ENCODE measurements at places on chromosomes 4 and X.

GRCh38 chrX:115350711-115351381 lies 61.3 kb downstream of the LUZP4 start:
- H3K36me3 ChIP-seq: no peaks in the 10 kb centered on the region
- H3K27me3 ChIP-seq: no peaks in the 10 kb centered on the region
- H3K4me3 ChIP-seq: no peak overlapping the region
- no peaks in the 10 kb centered on the region for H3K4me1 ChIP-seq
- H3K27ac ChIP-seq: no peak overlapping the region

DNA sequence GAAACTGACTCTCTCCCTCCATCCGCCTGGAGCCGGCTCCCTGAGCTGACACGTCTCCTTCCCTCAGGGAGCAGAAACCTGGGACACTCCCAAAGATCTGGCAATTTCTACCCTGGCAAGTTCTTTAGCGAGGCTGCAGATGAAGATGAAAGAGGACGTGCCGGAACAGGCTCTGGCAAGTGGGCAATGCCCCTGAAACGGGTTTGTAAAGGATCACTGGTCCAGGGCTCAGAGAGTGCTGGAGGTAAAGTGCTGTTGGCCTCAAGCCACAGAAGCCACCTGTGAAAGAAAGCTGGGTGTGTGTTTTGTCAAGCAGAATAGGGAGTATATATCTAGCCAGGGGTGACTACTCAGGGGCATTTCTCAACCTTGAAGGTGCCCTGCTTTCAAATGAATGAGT lies 131.4 kb upstream of the ATP6AP2 start:
- H3K4me1 ChIP-seq: no peaks in the 10 kb centered on the region
- H3K27me3 ChIP-seq: no peaks in the 10 kb centered on the region
- no peaks in the 10 kb centered on the region for H3K36me3 ChIP-seq
- DNase-seq: no peak
- no peak overlapping the region for H3K27ac ChIP-seq

GRCh38 chr4:122963216-122963615 lies 40.8 kb upstream of the NUDT6 start:
- H3K27me3 ChIP-seq: no peaks in the 10 kb centered on the region
- no peak overlapping the region for H3K27ac ChIP-seq
- no peak for DNase-seq
- no peaks in the 10 kb centered on the region for H3K36me3 ChIP-seq
- no peak overlapping the region for H3K4me3 ChIP-seq

DNA sequence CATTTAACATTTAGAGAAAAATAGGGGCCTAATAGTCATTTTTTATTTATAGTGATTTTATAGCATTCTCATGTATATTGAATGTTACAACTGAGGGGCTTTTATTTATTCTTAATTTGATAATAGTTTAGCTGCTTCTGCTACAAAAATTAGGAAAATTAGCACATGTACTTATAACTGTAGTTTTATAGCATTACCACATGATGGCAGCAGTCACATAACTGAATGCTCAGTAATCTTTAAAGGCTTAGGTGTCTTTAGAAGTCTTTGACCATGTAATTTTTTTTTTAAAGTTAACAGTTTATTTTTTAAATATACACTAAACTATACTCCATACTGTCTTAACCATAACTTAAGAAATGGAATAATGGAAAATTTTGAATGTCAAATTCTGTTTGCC lies 136.6 kb downstream of the STAG2 start:
- no peaks in the 10 kb centered on the region for H3K27me3 ChIP-seq
- H3K4me3 ChIP-seq: no peak overlapping the region
- DNase-seq: peak; percentile 13
- no peaks in the 10 kb centered on the region for H3K4me1 ChIP-seq
- no peaks in the 10 kb centered on the region for H3K36me3 ChIP-seq
- H3K27ac ChIP-seq: no peak overlapping the region

GRCh38 chr4:45539142-45539814 lies 584.6 kb downstream of the GABRG1 start:
- H3K36me3 ChIP-seq: no peaks in the 10 kb centered on the region
- H3K4me1 ChIP-seq: no peaks in the 10 kb centered on the region
- DNase-seq: no peak
- H3K4me3 ChIP-seq: no peak overlapping the region
- H3K27ac ChIP-seq: no peak overlapping the region

- H3K4me3 ChIP-seq: no peak overlapping the region
- H3K36me3 ChIP-seq: no peaks in the 10 kb centered on the region
- no peak for DNase-seq
- H3K27ac ChIP-seq: no peak overlapping the region
- no peaks in the 10 kb centered on the region for H3K27me3 ChIP-seq
- peaks cover 9% of the 10 kb centered on the region for H3K4me1 ChIP-seq
Observed at GRCh38 chr4:153160821-153161220, 43.4 kb upstream of the TRIM2 start.

- no peaks in the 10 kb centered on the region for H3K36me3 ChIP-seq
- no peak for DNase-seq
Observed at GRCh38 chr4:98539299-98539698, 119.1 kb downstream of the TSPAN5 start.

DNA sequence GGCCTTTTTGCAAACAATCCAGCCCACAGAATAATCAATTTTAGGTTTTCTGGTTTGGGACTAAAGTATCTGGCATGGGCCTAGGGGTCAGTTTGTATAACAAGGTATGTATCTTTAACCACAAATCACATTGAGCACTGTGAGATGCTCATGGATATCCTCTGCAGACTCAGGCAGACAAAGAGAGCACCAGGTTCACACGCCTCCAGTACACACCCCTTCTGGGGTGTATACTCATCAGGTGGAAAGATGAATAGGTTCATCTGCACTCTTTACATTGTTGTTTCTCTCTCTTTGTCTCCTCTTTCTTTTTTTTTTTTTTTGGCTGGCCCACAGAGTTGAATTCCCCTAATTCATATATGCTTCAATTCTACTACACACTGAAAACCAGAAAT lies 21.1 kb downstream of the TEC start:
- DNase-seq: no peak
- H3K27me3 ChIP-seq: no peaks in the 10 kb centered on the region
- no peaks in the 10 kb centered on the region for H3K36me3 ChIP-seq
- no peak overlapping the region for H3K4me3 ChIP-seq
- no peaks in the 10 kb centered on the region for H3K4me1 ChIP-seq
- no peak overlapping the region for H3K27ac ChIP-seq

GRCh38 chr4:101348367-101348827 lies 1.1 kb upstream of the PPP3CA start:
- peak overlapping the region; percentile 74 for H3K27ac ChIP-seq
- H3K4me1 ChIP-seq: no peaks in the 10 kb centered on the region
- H3K27me3 ChIP-seq: no peaks in the 10 kb centered on the region
- H3K4me3 ChIP-seq: peak overlapping the region; percentile 43
- DNase-seq: no peak
- H3K36me3 ChIP-seq: no peaks in the 10 kb centered on the region

GRCh38 chr4:158821228-158821971 lies 52.6 kb downstream of the FNIP2 start:
- H3K4me3 ChIP-seq: no peak overlapping the region
- no peaks in the 10 kb centered on the region for H3K36me3 ChIP-seq
- no peak for DNase-seq
- peaks cover 15% of the 10 kb centered on the region for H3K4me1 ChIP-seq

- no peaks in the 10 kb centered on the region for H3K27me3 ChIP-seq
- no peaks in the 10 kb centered on the region for H3K36me3 ChIP-seq
- H3K4me3 ChIP-seq: no peak overlapping the region
- H3K4me1 ChIP-seq: no peaks in the 10 kb centered on the region
Observed at GRCh38 chrX:135438734-135439043, 16.9 kb downstream of the SMIM10L2A start.

GRCh38 chrX:72029483-72030411 lies 102.0 kb downstream of the RTL5 start:
- DNase-seq: no peak
- H3K4me1 ChIP-seq: no peaks in the 10 kb centered on the region
- no peak overlapping the region for H3K27ac ChIP-seq

- H3K27ac ChIP-seq: no peak overlapping the region
- no peak overlapping the region for H3K4me3 ChIP-seq
- H3K4me1 ChIP-seq: no peaks in the 10 kb centered on the region
- DNase-seq: no peak
- no peaks in the 10 kb centered on the region for H3K27me3 ChIP-seq
Observed at GRCh38 chr4:3221996-3222395, 27.0 kb upstream of the MSANTD1 start.

GRCh38 chr4:53905941-53906377 lies 158.4 kb downstream of the CHIC2 start:
- peaks cover 5% of the 10 kb centered on the region for H3K4me1 ChIP-seq
- H3K27me3 ChIP-seq: no peaks in the 10 kb centered on the region

GRCh38 chr4:94660614-94661013 lies 97.1 kb upstream of the BMPR1B start:
- H3K4me3 ChIP-seq: no peak overlapping the region
- no peaks in the 10 kb centered on the region for H3K36me3 ChIP-seq
- DNase-seq: no peak

DNA sequence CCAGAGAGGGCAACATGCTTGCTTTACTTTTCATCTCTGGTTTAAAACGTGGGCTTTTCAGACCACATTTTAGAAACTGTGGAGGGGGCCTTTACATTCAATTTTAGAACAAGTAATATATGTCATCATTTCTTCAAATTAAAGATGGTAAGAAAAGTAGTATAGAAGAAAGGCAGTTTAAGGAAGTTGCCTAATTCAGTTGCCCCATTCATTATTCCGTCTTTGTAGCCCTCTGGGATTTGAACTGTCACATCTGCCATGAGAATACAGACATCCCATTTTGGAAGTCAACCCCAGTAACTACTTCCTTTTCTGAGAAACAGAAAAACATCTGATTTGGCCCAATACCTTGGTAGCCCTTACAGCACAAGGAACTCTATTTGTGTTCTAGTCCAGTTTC lies 61.2 kb downstream of the PASD1 start:
- no peak overlapping the region for H3K27ac ChIP-seq
- DNase-seq: no peak
- no peaks in the 10 kb centered on the region for H3K36me3 ChIP-seq
- H3K4me3 ChIP-seq: no peak overlapping the region
- no peaks in the 10 kb centered on the region for H3K4me1 ChIP-seq
- H3K27me3 ChIP-seq: no peaks in the 10 kb centered on the region

- no peak for DNase-seq
- no peak overlapping the region for H3K27ac ChIP-seq
- peaks cover 2% of the 10 kb centered on the region for H3K4me1 ChIP-seq
- no peaks in the 10 kb centered on the region for H3K36me3 ChIP-seq
Observed at GRCh38 chr4:183885205-183885720, 19.8 kb upstream of the STOX2 start.

- no peaks in the 10 kb centered on the region for H3K4me1 ChIP-seq
- no peak for DNase-seq
- no peak overlapping the region for H3K27ac ChIP-seq
Observed at GRCh38 chr4:101835121-101835904, 44.8 kb downstream of the BANK1 start.

- H3K27ac ChIP-seq: no peak overlapping the region
- no peak overlapping the region for H3K4me3 ChIP-seq
- H3K36me3 ChIP-seq: no peaks in the 10 kb centered on the region
- H3K4me1 ChIP-seq: no peaks in the 10 kb centered on the region
Observed at GRCh38 chr4:142961866-142962265, 115.8 kb upstream of the INPP4B start.

GRCh38 chr4:155966731-155967395 lies 13.2 kb upstream of the CTSO start:
- no peak for DNase-seq
- H3K4me1 ChIP-seq: no peaks in the 10 kb centered on the region
- H3K27me3 ChIP-seq: no peaks in the 10 kb centered on the region
- no peak overlapping the region for H3K27ac ChIP-seq
- no peak overlapping the region for H3K4me3 ChIP-seq
- no peaks in the 10 kb centered on the region for H3K36me3 ChIP-seq

DNA sequence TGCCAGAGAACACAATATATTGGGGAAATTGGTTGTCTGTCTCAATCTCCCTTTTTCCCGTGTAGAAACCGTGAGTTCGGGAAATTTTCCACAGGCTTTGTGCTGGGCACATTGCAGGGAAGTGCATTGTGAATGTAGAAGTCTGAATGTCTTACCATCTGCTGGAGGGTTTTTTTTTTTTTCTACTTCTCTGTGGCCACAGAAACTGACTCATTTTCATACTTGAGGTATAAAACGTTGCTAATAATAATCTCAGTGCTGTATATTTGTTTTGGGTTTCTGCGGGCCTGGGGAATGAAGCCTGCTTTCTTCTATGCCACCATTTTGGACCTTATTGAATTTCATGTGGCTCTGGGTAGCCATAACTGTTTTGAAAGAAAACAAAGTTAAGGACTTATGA lies 1001.2 kb downstream of the STIM2 start:
- no peak overlapping the region for H3K4me3 ChIP-seq
- no peaks in the 10 kb centered on the region for H3K36me3 ChIP-seq
- no peaks in the 10 kb centered on the region for H3K4me1 ChIP-seq
- H3K27ac ChIP-seq: no peak overlapping the region

- H3K27ac ChIP-seq: no peak overlapping the region
- H3K36me3 ChIP-seq: no peaks in the 10 kb centered on the region
- no peak for DNase-seq
- H3K4me3 ChIP-seq: no peak overlapping the region
- H3K4me1 ChIP-seq: peaks cover 5% of the 10 kb centered on the region
Observed at GRCh38 chr4:158802914-158803313, 34.1 kb downstream of the FNIP2 start.

- H3K36me3 ChIP-seq: no peaks in the 10 kb centered on the region
- H3K4me3 ChIP-seq: no peak overlapping the region
- H3K27ac ChIP-seq: no peak overlapping the region
- no peaks in the 10 kb centered on the region for H3K4me1 ChIP-seq
- no peaks in the 10 kb centered on the region for H3K27me3 ChIP-seq
Observed at GRCh38 chr4:13849778-13850177, 222.3 kb upstream of the BOD1L1 start.

- H3K27me3 ChIP-seq: no peaks in the 10 kb centered on the region
- no peak for DNase-seq
- no peak overlapping the region for H3K27ac ChIP-seq
- H3K4me3 ChIP-seq: no peak overlapping the region
Observed at GRCh38 chrX:32150141-32150540, 1061.2 kb downstream of the DMD start.

GRCh38 chrX:141439651-141440050 lies 144.9 kb downstream of the SPANXA1 start:
- no peak overlapping the region for H3K27ac ChIP-seq
- no peak overlapping the region for H3K4me3 ChIP-seq
- no peaks in the 10 kb centered on the region for H3K27me3 ChIP-seq
- no peaks in the 10 kb centered on the region for H3K36me3 ChIP-seq
- H3K4me1 ChIP-seq: no peaks in the 10 kb centered on the region

- H3K27ac ChIP-seq: no peak overlapping the region
- no peak overlapping the region for H3K4me3 ChIP-seq
- H3K4me1 ChIP-seq: no peaks in the 10 kb centered on the region
- H3K36me3 ChIP-seq: no peaks in the 10 kb centered on the region
Observed at GRCh38 chr4:85610450-85610849, 135.5 kb downstream of the ARHGAP24 start.

DNA sequence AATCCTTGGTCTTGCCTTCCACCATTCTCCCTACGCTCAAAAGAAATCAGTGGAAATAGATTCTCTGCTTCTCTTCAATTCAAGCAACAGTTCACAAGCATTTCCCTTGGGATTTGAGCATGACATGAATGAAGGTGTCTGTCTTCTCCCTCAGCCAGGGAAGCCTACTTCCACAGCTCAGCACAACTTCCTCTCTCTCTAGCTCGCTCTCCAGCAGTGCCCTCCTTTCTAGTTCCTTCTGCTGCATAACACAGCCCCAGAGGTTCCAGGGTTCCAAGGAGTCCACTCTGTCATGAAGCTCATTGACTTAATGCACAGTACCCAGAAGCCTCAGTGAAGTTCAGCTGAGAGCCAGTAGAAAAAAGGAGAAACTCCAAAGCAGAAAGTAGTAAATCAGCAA lies 81.3 kb downstream of the PLS3 start:
- peak; percentile 23 for DNase-seq
- H3K4me3 ChIP-seq: no peak overlapping the region
- no peak overlapping the region for H3K27ac ChIP-seq
- H3K27me3 ChIP-seq: no peaks in the 10 kb centered on the region

Data from mesendoderm (in vitro differentiated cells).